NCI-H1092 treated with DMSO at 0.1 percent for 48 hours (cell line): ENCODE measurements at places on chromosomes 3 and 15.

DNA sequence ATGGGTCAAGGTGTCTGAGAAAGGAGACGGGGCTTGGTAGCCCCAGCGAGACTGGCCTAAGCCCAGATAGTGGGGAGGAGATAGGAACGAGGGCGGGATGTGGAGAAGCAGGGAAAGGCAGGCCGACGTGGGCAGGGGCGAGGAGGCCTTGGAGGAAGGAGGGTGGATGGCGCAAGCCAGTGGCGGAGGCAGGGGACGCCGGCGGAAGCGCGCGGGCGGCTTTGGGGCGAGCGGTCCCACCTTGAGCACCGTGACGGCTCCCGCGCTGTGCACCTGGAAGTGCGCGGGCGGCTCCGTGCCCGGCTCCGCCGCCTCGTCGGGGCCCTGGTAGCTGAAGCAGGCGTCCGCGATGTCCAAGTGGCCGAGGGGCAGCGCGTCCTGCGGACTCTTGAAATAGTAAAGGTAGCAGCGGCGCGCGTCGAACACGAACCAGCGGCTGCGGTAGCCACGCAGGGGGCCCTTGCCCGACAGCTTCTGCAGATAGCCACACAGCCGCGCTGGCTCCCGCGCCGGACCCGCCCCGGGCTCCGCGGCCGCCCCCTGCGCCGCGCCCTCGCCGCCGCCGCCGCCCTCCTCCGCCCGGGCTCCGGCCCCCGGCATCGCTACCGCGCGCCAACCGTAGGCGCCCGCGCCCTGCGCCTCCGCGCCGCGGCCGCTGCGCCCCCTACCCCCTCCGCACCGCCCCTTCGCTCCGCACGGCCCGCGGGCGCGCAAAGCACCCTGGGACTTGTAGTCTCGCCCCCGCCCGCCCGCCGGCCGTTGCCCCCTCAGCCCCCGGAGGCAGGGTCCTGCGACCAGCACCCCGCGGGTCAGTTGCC, at the start of gene TBC1D2B:
Gene TBC1D2B (minus strand): TSS at position 659 of the 818 bp plus-strand sequence. CDS start 59 bp downstream, at position 600.
- DNase-seq = peak; percentile 37

GRCh38 chr15:83570756-83571155, 83.2 kb upstream of the ADAMTSL3 start:
- DNase-seq = no peak

GRCh38 chr15:50653156-50653743, 33.3 kb downstream of the TRPM7 start:
- DNase-seq = no peak

- DNase-seq = no peak
Measured at GRCh38 chr15:50940506-50940905, 32.0 kb downstream of the AP4E1 start.

DNA sequence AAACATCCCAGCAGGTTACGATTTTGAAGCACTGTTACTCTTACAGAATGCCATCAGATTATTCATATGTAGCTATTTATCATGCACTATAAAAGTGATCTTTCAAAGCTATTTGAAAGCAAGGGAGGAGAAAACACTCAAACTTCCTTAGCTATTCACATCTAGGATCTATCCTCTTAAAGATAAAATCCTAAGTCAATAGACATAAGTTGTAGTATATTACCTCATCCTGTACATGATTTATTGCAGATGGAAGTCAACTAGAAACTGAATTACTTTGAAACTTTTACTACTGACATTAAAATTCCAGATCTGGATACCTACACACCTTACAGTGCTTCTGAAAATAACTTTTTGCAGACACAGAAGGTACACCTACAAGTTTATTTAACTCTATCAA, 197.2 kb downstream of the MEIS2 start:
- DNase-seq = no peak

DNA sequence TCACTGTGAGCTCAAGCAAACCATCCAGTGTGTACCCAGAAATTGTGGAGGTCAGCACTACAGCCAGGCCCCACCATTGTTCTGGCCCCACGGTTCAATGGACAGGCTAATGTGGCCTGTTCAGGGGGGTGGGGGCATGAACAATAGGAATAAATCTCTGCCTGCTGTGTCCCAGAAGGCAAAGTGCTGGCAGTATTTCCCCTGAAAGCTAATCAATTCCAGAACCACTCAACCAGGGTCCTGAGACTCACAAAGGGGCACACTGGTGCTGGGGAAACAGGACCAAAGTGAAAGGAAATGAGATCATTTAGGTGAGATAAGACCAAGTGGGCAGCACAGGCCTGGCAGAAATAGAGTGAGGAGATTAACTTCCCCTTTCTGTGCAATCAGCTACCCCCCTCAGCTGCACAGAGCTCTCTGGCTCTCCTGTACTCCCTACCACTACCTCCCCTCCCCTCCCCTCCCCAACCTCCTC, 11.5 kb downstream of the CRYGS start:
- DNase-seq = no peak

DNA sequence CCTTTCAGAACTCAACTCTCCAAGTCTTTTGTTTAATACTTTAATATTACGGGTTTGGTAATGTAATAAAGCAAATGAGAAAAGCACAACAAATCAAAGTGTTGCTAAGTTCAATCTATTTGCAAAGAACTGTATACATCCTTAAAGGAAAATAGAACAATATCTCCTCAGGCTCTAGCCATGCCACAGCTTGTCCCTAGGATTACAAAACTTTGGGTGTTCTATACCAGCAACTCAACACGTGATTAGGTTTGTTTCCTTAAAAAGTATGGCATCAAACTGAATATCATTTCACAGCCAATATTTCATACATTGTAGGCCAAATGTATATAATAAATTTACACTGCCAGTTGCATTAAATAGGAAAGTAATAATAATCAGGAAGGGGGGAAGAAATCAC, 418.6 kb upstream of the MDFIC2 start:
- DNase-seq = no peak

GRCh38 chr3:40690749-40691451, 166.1 kb downstream of the ZNF621 start:
- DNase-seq = peak; percentile 78

DNA sequence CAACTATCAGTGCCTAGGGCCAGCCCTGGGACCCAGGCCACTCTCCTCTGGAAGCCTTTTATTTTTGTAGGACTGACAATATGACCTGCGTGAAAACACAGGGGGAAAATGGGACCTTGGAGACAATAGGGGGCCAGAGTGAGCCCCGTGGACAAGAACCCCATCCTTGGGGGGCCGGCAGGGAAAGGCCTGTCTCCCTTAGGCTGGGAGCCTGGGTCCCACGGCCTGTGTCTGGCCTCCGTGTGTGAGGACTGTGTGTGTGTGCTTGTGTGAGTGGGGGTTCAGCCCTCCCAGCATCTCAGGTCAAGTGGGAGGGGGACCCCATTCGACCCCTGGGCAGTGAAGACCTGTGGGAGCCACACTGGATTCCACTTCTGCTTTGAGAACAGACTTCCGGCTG, 53.3 kb downstream of the EXOG start:
- no peak for DNase-seq
